Cardiac septum (tissue), 1 donor: ENCODE measurements at places on chromosomes 13 and 19. TPM values are rescaled to one million over a fixed set of nuclear protein-coding genes. Genes with fewer than 3 reads are reported as not detected.

OLFM4 gene
- 0.65 TPM for total RNA-seq

CGB2 gene
- not detected for total RNA-seq

CBLC gene
- total RNA-seq, result not detected

NFIX gene
- total RNA-seq, result 123 TPM

ZNF561 gene
- 27.4 TPM for total RNA-seq

TEX101 gene
- not detected for total RNA-seq

KLK7 gene
- not detected for total RNA-seq

FAM216B gene
- 0.22 TPM for total RNA-seq

TNPO2 gene
- 50.4 TPM for total RNA-seq

DOHH gene
- 11.1 TPM for total RNA-seq

CYP4F3 gene
- total RNA-seq, result 1.00 TPM

PSG6 gene
- total RNA-seq, result not detected

IL12RB1 gene
- 0.35 TPM for total RNA-seq

KLK10 gene
- not detected for total RNA-seq

NOP53 gene
- total RNA-seq, result 136 TPM

PRKCSH gene
- 100 TPM for total RNA-seq

SMIM7 gene
- total RNA-seq, result 47.0 TPM

TMPRSS9 gene
- total RNA-seq, result not detected

TICAM1 gene
- 6.3 TPM for total RNA-seq

DIRAS1 gene
- total RNA-seq, result 113 TPM

ACER1 gene
- total RNA-seq, result not detected

NCAN gene
- not detected for total RNA-seq

MADCAM1 gene
- 0.40 TPM for total RNA-seq

CPB2 gene
- not detected for total RNA-seq

ZNF850 gene
- total RNA-seq, result 3.3 TPM

SRRM5 gene
- total RNA-seq, result 0.38 TPM
